Stimulated activated CD4-positive, alpha-beta T cell treated with anti-CD3 and anti-CD28 coated beads, Interleukin-4, amount 100 ng/mL, for 1 hour (primary cell): ENCODE measurements at places on chromosomes 3 and 15.

GRCh38 chr3:106906074-106906473, 471.2 kb upstream of the CCDC54 start:
- no peak for DNase-seq

- no peak for DNase-seq
Measured at GRCh38 chr3:188853856-188854771, 317.7 kb upstream of the TPRG1 start.

DNA sequence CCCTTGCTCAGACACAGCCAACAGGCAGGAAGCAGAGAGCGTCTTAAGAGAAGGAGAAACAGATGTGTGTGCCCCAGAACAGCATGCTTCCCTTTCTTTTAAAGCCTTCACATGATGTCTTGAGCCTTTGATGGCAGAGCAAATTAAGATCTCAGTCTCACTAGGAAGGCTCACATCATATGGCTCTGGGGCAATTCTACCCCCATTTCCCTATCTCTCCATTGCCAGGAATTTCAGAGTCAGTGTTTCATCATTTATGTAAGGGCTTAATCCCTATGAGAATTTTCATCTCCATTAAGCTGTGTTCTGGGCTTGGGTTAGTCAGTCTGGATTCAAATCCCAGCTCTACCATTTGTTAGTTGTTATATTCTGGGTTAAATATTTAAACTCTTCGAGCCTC, 41.4 kb upstream of the GLCE start:
- no peak for DNase-seq

- no peak for DNase-seq
Measured at GRCh38 chr3:123336001-123336400, 112.9 kb downstream of the ADCY5 start.
